Kasumi-1 (cell line): ENCODE measurements at places on chromosomes 2 and 18.

DNA sequence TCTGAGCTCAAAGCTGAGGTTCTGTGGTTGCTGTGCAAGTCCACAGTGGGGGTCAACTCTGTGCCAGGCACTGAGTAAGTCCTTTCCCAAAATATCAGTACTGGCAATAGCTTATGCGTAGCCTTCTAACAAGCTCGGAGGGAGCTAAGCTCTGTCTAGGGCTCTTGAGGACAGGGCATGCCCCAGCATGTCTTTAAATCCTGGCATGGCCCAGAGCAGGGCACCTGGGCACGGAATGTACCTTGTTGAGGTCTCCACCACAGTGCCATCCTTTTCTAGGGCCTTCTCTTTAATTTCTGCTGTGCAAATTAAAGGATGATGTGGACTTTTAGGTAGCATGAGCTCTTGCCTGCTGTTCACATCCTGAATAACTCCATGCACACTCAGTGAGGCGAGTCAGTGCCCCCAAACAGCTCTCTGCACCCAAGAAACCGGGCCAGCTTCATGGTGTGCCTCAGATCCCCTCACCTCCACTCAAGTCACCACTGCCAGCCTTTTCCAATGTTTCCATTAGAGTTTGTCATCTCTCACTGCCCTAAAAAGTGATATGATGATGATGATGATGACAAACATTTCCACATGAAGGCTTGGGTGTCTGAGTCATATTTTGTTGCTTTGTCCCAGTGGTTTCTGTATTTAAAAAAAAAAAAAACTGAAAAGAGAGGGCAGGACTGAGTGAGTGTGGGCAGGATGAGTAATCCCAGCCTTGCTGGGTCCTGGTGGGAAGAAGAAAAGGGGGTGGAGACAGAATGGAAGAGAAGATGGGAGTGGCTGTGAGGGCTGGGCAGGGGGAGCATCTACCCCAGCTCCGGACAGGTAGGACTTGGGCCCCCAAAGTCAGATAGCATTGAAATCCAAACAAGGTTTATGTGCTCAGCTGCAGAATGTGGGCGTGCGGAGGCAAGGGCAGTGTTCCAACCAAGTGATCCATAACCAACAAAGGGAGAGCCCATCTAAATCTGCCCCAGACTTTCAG lies 78.9 kb downstream of the ZBTB7C start:
- DNase-seq = no peak

GRCh38 chr2:208671284-208671683 lies 264.7 kb downstream of the PTH2R start:
- no peak for DNase-seq

- no peak for DNase-seq
Measured at GRCh38 chr18:4430836-4431235, 24.3 kb downstream of the DLGAP1 start.

DNA sequence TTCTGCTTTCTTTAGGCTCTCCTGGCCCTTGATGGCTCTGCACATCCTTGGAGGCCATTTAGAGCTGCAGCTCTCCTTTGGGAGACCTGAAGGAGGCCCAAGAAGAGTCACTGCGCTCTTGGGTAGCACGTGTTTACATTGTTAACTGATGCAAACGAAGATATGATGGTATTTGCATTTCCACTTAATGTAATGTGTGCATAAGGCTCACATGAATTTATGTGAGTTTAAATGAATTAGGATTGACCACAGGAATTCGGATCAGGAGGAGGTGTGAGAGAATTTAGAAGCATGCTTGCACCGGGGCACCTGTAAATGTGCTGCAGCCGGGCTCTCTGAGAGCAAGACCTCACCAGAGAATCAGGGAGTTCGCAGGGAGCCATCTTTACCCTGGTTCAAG lies 7.5 kb downstream of the SH3RF3 start:
- no peak for DNase-seq

GRCh38 chr2:130767408-130767775 lies 12.1 kb downstream of the AMER3 start:
- no peak for DNase-seq

DNA sequence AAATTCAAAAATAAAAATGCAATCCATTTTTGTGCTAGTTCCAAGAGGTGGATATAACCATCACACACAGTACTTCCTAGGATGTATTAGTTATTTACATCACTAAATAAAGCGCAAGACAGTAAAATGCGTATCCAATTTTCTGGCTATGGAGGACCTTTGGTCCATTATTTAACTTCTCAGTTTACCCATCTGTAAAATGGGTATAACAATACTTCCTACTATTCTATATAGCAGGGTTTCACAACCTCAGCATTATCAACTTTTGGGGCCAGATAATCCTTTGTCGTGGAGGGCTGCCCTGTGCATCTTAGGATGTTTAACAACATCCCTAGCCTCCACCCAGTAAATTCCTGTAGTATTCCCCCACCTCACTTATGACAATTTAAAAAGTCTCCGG lies 275.1 kb upstream of the PKDCC start:
- DNase-seq = no peak

DNA sequence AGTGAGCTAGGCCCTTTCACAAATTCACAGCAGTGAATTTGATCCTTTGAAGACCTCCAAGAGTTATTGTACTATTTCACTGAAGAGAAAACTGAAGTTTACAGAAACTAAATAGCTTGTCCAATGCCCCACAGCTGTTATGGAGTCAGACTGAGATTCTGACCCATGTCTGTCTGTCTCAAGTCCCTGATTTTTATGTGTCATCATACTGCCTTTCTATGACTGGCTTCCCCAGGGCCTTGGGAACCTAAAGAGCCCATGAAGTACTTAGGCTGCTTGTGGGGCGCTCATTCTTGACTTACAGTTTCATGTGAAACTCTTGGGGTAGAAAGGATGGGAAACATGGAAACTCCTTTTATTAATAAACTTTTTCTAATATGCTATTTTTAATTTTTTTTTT lies 107.7 kb downstream of the ATL2 start:
- DNase-seq = no peak

DNA sequence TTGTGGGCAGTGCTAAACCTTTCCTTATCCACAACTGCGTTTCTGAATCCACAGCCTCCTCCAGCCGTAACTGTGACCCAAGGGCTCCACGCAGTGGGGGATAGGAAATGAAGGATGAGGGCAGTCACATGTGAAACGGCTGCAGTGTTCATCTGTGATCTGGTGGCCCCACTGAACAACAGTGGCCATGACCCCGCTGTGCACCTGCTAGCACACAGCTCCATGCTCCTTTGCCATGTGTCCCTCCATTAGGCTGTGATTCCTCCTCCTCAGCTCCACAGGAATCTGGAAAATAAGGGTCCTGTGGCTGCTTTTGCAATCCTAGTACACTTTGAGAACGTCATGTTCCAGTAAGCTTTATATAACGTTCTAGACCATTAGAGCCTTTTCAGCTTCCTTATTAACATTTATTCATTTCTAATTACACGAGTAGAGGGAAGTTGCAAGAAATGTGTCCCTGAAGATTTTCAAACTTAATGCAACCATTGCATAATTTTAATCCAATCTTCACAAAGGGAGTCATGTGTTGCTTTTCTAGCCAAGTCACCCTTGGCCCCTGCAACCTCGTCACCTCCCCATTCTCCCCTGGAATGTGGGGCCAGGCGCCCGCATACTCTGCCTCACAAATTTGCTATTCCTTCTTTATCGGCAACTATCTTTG lies 7.1 kb upstream of the NAPG start:
- DNase-seq = no peak

DNA sequence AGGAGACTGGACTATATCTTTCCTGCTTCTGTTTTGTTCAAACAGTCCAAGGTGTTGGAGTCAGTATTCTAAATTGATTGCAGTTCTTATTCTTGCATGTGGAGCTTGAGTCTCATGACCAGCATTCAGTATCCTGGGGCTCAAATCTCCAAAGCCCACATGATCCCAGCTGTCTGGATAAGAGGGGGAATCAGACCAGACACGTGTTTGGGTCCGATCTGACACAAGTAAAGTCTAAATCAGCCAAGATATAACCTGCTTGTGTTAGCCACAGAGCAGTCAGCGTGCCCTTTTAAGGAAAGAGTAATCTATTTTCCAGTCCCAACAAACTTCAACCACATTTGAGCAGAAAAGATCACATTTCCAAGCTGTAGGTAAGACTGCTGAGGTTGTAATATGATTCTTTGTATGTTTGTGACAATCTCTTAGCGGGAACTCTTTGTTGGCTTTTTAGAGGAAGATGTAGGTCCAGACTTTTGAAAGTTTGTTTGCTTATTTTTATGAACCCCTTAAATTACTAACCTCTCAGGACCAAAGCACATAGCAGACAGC lies 334.6 kb downstream of the SLC4A3 start:
- no peak for DNase-seq

- DNase-seq = no peak
Measured at GRCh38 chr2:239917957-239918481, 107.1 kb downstream of the NDUFA10 start.

GRCh38 chr2:148721991-148722777 lies 77.6 kb downstream of the EPC2 start:
- no peak for DNase-seq

DNA sequence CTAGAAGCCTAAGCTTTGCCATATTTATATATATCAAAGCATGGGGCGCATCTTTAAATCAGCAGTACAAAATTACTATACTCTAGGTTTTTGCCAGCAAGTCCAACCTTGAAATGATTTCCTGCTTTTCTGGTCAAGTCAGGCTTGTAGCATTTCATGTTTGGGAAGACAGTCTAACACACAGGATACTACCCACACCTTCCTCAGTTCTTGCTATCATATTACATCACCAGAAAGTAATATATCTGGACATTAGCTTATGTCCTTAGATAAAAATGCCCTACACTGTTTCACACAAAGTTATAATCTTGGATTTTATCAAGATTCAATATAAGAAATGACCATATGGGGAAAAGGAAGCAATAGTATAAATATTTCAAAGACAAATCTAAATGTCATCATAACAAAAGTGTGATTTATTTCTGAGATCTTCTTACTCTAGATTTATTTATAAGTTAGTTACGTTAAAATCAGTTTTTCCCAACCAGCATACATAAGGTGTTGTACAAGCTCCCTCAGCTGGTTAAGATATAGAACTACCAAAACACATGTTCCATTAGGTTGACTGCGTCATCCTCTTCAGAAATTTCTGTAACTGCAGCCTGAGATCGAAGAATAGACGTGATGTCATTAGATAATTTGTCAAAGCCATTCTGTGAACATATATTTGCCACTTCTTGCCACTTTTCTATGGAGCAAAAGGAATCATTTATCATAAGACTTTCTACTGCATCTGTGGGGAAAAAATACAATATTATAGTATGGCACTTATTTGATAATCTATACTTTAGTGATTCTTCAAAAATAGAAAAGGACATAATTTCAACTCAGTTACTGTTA lies 56.6 kb downstream of the CLHC1 start:
- peak; percentile 83 for DNase-seq

- no peak for DNase-seq
Measured at GRCh38 chr2:155842103-155842502, 490.4 kb downstream of the NR4A2 start.

GRCh38 chr2:101140978-101141655 lies 10.1 kb downstream of the TBC1D8 start:
- no peak for DNase-seq

DNA sequence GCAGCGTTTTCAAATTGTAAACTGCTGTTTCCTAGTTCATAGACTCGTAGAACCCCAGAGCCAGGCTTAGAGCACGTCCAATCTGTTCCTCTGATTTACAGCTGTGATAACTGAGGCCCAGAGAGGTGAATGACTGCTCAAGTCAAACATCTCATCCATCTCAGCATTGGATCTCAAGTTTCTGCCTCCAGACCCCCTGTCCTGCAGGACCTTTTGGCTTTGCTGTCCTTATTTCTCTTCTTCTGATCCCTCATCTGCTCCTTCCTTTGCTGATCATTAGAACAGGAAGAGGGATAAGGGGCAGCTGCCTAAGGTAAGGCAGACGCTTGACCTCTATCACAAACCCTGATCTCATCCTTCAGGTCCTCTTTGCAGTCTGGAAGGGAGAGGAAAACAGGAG lies 58.5 kb upstream of the CREB1 start:
- no peak for DNase-seq

- no peak for DNase-seq
Measured at GRCh38 chr2:240326886-240327285, 108.6 kb upstream of the GPC1 start.

- DNase-seq = peak; percentile 63
Measured at GRCh38 chr2:70340761-70341476, 39.1 kb upstream of the FAM136A start.

- DNase-seq = no peak
Measured at GRCh38 chr2:77633601-77634000, 111.4 kb upstream of the LRRTM4 start.

DNA sequence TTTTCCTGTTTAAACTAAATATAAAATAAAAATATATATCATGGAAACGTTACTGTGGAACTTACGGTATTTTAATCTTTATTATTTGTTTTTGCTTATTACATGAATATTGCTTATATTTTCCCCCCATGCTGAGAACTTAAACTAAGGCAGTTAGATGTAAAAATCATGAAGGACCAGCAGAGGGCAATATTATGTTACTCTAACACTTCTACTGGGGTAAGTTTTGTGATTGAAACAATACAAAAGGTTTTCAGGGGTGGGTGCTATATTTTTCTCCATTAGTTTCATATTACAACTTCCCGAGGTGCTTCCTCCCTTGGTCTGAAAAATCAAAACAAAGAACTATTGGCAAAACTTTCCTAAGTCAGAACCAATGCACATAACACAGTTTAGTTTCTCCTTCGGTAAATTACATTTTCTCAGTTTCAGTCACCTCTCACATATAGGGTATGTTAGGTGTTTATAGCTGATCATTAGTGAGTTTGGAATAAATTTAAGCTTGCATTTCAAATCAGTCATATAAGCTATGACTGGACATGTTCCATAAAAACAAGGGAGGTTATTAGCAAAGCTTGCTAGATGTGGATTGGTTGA lies 54.8 kb downstream of the ZNF407 start:
- DNase-seq = peak; percentile 81
